ENCODE measurements at places on chromosomes 3 and 15.

DNA sequence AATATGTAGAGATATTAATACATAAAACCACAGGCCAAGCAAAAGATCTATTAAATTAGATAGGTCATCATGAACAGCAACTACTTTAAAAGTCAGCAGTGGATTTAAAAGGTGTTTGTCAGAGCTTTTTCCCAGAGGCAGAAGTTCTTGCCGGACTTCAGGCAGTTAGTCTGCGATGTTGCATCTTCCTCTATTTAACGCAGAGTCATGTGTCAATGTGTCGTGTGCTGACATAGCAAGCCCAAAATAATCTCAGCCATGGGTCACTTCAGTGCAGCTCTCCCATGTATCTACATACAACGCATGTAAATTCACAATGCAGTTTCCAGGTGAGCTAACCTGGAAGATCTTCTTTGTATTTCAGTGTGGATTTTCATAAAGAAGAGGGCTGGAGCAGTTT is 8.0 kb upstream of the TMEM212 start:
- no peak for DNase-seq

GRCh38 chr3:65326574-65326973 is 638.8 kb upstream of the ADAMTS9 start:
- no peak for DNase-seq

GRCh38 chr3:78873641-78874040 is 894.2 kb downstream of the ROBO1 start:
- DNase-seq = no peak

DNA sequence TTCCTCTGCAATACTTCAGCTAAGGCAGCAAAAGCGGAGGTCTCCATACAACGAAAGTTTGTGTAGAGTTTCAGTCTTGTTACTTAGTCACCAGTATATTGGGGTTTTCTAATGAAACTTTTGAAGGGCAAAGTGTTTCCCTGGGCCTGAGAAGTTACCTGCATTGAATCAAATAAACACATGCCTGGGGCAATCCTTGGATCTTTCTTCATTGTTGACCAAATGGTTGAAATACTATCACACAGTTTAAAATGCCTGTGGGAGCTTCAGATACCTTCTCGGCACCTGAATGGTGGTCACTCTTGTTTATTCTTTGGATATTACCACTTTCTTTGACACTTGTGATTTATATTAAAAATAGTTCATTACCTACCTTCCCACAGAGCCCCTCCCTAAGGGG is 988 bp upstream of the CHSY1 start:
- DNase-seq = no peak

- DNase-seq = no peak
Observed at GRCh38 chr3:43638594-43639447, 17.0 kb upstream of the ANO10 start.

GRCh38 chr3:81799403-81799802 is 38.0 kb upstream of the GBE1 start:
- DNase-seq = no peak

DNA sequence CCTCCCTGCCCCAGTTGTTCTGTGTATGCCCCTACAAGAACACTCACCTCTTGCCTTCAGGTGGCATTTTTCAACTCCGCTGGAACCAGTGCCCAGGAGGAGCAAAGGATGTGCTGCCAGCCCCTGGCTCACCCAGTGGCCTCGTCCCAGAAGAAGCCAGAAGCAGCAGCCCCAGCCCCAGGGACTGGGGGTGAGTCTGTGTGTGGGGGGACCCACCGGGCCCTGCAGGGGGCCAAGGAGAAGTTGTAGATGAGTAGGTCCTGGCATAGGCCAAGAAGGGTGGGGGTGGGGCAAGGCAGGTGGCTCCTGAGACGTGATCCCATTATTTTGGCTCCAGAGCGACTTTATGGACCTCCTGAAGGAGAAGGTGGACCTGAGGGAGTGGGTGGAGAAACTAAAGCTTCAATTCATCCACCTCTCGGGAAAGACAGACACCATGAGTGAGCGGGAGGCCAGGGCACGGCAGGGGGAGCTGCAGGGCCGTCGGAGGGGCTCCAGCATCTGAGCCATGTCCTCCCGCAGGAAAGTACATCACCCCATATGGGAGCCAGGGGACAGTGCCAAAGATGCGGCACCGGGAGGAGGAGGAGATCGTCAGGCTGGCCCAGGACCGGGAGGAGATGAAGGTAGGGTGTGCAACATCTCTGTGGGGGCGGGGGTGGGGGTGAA is 29.3 kb downstream of the NGRN start:
- DNase-seq = no peak

DNA sequence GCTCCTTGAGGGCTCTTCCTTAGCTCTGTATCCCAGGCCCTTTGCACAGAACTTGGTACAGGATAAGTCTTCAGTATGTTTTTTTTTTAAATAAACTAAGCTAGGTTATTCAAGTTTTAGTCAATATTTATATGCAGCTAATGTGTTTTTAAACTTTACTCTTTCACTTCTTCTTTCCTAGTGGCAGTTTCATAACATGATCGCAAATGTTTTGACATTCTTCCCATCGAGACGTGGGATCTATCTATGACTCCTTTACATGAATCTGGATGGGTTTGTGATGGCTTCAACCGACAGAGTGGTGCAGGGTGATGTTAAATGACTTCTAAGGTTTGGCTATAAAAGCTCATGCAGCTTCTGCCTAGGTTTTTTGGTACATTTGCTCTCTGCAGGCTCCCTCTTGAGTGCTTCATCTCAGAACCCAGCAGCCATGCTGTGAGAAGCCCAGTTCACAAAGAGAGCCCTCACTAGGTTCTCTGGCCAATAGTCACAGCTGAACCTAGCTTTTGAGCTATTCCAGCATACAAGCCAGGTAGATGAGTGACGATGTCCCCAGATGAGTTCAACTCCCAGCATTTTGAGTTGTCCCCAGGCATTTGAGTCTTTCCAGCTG is 13.5 kb upstream of the MECOM start:
- DNase-seq = no peak

- DNase-seq = no peak
Observed at GRCh38 chr3:122355612-122356011, 27.4 kb downstream of the MIX23 start.

DNA sequence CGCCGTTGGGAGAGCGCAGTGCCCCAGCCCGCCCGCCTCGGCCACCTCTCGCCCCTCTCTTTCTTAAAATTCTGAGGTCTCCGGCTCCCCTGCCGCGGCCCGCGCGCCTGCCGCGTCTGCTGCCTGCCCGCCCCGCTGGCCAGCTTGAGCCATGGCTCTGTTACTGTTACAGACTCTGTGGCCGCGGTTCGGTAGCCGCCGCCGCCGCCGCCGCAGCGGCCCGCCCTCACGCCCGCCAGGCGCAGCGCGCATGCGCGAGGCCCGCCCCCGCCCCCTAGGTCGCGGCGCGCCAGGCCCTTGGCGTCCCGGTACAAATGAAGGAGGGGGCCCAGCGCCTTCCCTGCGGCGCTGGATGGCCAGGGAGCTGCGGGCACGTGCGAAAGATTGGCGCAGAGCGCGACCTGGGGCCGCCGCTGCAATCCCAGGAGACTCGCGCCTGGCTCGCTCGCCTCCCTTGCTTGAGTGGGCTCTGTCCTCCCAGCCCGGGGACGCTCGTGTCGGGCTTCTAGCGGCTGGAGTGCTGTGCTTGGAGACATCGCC is at the start of gene ONECUT1:
ONECUT1 (minus strand) TSS at position 168 of the 540 bp plus-strand sequence. CDS start 452 bp downstream, outside the sequence.
- DNase-seq = peak; percentile 86

DNA sequence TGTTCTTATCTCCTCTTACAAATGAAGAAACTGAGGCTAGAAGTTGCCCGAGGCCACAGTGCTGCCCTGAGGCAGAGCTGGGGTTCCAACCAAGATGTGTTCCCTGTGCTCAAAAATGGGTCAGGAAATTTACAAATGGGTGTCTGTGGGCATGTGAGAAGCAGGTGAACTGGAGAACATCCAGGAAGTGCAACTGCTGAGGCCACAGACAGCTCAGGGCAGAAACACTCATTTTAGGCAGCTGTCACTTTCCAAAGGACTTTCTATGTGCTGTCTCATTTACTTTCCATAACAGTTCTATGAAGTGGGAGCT is 47.2 kb upstream of the ATP2B2 start:
- DNase-seq = no peak

DNA sequence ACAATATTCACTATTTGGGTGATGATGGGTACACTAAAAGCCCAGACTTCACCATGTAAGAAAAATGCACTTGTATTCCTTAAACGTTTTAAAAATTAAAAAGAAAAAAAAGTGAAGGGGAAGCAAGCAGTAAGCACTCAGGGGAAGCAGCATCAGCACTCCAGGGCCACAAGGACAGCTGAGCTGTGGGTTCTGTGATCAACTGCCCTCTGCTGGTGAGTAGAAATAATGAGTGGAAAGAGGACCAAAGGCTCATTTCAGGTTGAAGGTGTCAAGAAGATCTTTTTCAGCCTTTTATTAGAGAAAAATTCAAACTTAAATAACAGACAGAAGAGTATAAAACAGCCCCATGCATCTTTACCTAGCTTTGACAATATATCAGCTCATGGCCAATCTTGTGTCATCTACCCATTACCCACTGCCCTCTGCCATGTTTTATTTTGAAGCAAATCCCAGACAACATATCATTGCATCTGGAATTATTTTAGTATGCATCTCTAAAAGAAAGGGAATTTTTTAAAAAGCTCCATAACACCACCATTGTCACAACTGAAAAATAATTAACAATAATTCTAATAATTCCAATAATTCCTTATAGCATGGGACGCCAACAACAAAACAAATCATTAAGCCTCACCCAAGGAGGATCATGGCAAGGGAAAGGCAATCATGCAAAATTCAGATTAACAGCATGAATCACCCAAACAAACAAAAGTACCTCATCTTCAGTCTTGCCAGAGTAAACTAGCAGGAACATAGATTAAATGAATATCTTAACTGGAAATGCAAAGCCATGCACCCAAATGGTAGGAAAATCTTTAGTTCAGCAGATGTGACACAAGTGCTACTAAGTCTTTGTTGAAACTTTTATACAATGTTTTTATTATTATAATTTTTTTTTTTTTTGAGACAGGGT is 42.5 kb downstream of the TAMM41 start:
- DNase-seq = peak; percentile 77

GRCh38 chr15:98035577-98036010 is 75.1 kb downstream of the ARRDC4 start:
- DNase-seq = no peak

GRCh38 chr3:41200669-41201021 is 1.3 kb downstream of the CTNNB1 start:
- DNase-seq = peak; percentile 19

DNA sequence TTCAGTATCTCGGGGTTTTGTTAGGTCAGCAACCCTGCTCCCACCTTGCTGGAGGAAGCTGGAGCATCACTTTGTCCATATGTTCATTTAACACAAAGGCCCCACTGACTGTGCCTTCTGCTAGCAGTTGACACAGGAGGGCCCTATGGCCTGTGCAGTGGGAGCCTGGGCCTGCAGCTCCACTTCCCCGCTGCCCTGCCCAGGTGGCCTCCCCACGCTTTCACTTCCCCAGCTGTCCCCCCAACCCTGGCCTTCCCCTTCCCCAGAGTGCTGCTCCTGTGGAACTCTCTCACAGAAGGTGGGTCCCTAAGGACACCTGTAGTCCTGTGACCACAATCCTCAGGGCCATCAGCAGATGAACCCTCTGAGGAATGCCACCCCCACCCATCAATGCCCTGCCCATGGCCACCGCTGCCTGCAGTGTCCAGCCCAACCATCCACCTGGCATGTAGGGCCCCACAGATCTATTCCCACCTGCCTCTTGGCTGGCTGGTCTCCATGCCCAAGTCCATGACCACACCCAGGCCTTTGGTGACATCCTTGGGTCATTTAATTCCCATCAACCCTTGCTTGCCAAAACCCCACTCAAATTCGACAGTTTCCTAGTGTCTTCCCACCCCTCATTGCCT is 13.5 kb downstream of the TBC1D21 start:
- no peak for DNase-seq

- no peak for DNase-seq
Observed at GRCh38 chr3:131349454-131349853, 32.1 kb upstream of the NUDT16 start.
